T-helper 2 cell treated with Interferon-gamma antibody and Interleukin-4, amounts not matched to agents 5 μg/mL and 100 μg/mL, for 36 hours (primary cell): ENCODE measurements at places on chromosomes 16 and 17.

DNA sequence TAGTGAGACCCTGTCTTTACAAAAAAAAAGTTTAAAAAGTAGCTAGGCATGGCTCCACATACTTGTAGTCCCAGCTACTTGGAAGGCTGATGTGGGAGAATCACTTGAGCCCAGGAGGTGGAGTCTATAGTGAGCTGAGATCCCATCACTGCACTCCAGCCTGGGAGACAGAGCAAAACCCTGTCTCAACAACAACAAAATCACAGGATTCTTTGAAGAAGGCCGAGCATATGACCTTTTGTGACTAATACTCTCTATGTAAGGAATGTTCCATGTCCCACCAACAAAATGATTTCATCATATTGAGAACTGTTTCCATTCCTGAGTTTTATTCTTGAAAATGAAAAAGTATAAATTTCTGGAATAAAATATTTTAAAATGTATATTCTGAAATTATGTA, 58.9 kb upstream of the EFCAB3 start:
- no peak overlapping the region for H3K4me3 ChIP-seq
- no peaks in the 10 kb centered on the region for H3K36me3 ChIP-seq
- peaks cover 6% of the 10 kb centered on the region for H3K27me3 ChIP-seq
- H3K4me1 ChIP-seq: no peaks in the 10 kb centered on the region
- H3K27ac ChIP-seq: no peak overlapping the region
- no peak for DNase-seq

GRCh38 chr16:57898961-57899360, 72.0 kb downstream of the CNGB1 start:
- H3K4me3 ChIP-seq: no peak overlapping the region
- H3K4me1 ChIP-seq: peaks cover 8% of the 10 kb centered on the region
- no peak overlapping the region for H3K27ac ChIP-seq
- H3K36me3 ChIP-seq: no peaks in the 10 kb centered on the region
- DNase-seq: no peak

DNA sequence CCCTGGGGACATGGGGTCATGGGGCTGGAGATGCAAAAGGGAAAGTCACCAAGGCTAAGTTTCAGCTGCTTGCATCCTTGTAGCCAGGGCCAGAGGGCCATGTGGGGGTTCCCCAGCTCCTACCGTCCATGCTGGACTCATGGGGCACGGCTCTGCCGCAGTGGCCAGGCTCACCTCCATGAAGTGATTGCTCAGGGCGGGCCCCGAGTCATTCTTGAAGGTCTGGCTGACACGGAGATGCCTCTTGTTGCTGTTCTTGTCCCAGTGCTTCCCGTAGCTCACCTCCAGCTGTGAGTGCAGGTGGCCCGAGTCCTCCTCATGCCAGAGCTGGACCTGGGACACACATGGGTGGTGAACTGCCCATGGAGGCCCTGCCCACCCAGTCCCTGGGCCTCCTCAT, 114.5 kb downstream of the RMI2 start:
- DNase-seq: no peak
- no peaks in the 10 kb centered on the region for H3K36me3 ChIP-seq
- no peak overlapping the region for H3K27ac ChIP-seq
- no peak overlapping the region for H3K4me3 ChIP-seq

DNA sequence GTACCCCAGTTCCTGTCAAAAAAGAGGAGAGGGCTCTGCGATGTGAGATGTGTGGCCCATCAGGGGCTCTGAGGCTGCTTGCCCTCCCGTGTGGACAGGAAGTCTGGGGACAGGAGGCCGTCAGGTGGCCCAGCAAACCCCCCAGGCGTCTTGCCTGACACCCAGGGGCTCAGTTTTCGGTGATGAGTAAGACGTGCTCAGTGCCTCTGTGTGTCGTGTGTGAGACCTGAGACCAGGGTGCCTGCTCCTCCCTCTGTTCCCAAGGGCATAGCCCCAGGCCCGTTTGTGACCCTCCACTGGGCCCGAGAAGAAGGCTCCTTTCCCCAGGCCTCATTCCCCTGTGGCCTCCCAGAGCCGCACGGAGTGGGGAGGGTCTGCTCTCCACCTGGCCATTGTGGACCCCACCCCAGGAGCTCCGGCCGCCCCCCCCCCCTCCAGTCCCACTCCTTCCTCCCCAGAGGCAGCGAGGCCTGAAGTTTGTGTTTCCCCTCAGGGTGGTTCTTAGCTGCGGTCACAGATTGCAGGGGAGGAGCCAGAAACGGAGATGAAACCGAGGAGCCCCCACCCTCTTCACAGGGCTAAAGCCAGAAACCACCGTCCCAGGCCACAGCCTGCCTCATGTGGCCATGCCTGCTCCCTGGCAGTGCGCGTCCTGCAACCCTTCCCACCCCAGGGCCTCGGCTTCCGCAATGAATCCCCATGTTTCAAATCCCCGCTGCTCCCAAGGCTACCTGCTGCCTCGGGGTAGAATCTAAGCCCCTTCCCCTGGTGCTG, 4.9 kb upstream of the ACTG1 start:
- no peak for DNase-seq
- peaks cover 5% of the 10 kb centered on the region for H3K27me3 ChIP-seq
- peaks cover 21% of the 10 kb centered on the region for H3K4me1 ChIP-seq
- H3K27ac ChIP-seq: no peak overlapping the region

DNA sequence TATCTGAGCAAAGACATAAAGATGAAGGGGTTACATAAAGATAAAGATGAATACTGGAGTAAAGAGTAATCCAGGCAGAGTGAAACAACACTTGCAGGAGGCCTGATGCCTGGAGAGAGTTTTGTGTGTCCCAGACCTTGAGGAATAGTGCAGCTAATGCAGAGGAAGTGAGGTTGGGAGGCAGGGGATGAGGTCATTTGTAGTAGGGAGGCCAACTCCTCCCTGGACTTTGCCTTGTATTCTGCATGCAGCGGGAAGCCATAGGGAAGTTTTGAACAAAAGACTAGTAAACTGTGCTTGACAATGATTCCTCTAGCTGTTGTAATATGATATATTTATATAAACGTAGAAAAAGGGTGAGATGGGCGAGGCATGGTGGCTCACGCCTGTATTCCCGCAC, 356.6 kb downstream of the KCNJ2 start:
- H3K27me3 ChIP-seq: no peaks in the 10 kb centered on the region
- no peaks in the 10 kb centered on the region for H3K4me1 ChIP-seq
- no peaks in the 10 kb centered on the region for H3K36me3 ChIP-seq
- DNase-seq: no peak
- no peak overlapping the region for H3K4me3 ChIP-seq

- no peak overlapping the region for H3K4me3 ChIP-seq
- H3K36me3 ChIP-seq: no peaks in the 10 kb centered on the region
- DNase-seq: peak; percentile 64
- H3K27ac ChIP-seq: no peak overlapping the region
- no peaks in the 10 kb centered on the region for H3K27me3 ChIP-seq
Measured at GRCh38 chr16:57377080-57377841, 5.0 kb downstream of the CX3CL1 start.

- peaks cover 9% of the 10 kb centered on the region for H3K4me1 ChIP-seq
- no peak overlapping the region for H3K27ac ChIP-seq
- H3K36me3 ChIP-seq: no peaks in the 10 kb centered on the region
- H3K4me3 ChIP-seq: no peak overlapping the region
- peaks cover 41% of the 10 kb centered on the region for H3K27me3 ChIP-seq
- DNase-seq: no peak
Measured at GRCh38 chr17:55426851-55427586, 5.4 kb upstream of the MMD start.

- no peaks in the 10 kb centered on the region for H3K27me3 ChIP-seq
- DNase-seq: no peak
- no peak overlapping the region for H3K4me3 ChIP-seq
- no peaks in the 10 kb centered on the region for H3K4me1 ChIP-seq
Measured at GRCh38 chr16:88298833-88299745, 83.7 kb upstream of the ZNF469 start.

DNA sequence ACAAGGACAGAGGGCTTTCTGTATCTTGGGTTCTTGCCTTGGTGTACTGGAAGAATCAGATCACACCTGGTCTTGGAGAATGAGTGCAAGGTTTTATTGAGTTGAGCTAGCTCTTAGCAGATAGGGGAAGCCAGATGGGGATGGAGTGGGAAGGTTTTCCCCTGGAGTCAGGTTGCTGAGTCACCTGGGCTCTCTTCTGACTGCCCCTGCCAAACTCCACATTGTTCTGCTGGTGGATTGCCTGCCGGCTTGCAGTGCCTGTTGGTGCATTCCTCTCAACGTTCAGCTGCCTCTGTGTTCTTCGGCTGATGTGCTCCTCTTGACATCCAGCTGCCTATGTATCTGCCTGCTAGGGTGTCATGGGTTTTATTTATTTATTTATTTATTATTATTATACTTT, 1431.1 kb downstream of the CDH8 start:
- H3K36me3 ChIP-seq: no peaks in the 10 kb centered on the region
- H3K4me3 ChIP-seq: no peak overlapping the region
- no peaks in the 10 kb centered on the region for H3K4me1 ChIP-seq
- H3K27me3 ChIP-seq: no peaks in the 10 kb centered on the region

GRCh38 chr16:4356820-4357219, 5.7 kb upstream of the PAM16 start:
- H3K4me3 ChIP-seq: no peak overlapping the region
- peaks cover 4% of the 10 kb centered on the region for H3K4me1 ChIP-seq
- DNase-seq: no peak
- no peaks in the 10 kb centered on the region for H3K27me3 ChIP-seq
- peaks cover 27% of the 10 kb centered on the region for H3K36me3 ChIP-seq
- no peak overlapping the region for H3K27ac ChIP-seq

DNA sequence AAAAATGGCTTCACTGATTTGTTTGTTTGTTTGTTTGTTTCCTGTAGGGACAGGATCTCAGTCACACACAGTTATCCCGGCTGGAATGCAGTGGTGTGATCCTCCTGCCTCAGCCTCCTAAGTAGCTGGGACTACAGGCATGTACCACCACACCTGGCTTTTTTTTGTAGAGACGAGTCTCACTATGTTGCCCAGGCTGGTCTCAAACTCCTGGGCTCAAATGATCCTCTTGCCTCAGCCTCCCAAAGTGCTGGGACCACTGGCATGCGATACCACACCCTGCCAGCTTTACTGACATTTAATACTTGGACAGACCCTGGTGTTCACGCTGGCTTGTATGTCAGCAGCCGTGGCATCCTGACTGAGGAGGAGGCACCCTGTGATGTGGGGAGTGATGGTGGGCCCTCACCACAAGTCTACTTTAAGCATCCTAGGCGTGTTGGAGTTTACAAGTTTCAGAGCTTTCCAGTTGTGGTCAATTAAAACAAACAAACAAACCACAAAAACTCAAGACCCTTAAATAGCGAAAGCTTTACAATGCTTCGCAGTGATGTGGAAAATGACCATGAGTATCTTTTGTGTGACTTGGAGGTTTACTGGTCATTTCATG, 5.1 kb downstream of the ABCA3 start:
- H3K36me3 ChIP-seq: peaks cover 2% of the 10 kb centered on the region
- H3K4me1 ChIP-seq: peaks cover 8% of the 10 kb centered on the region
- no peak for DNase-seq
- no peak overlapping the region for H3K4me3 ChIP-seq
- H3K27me3 ChIP-seq: peaks cover 5% of the 10 kb centered on the region
- no peak overlapping the region for H3K27ac ChIP-seq

DNA sequence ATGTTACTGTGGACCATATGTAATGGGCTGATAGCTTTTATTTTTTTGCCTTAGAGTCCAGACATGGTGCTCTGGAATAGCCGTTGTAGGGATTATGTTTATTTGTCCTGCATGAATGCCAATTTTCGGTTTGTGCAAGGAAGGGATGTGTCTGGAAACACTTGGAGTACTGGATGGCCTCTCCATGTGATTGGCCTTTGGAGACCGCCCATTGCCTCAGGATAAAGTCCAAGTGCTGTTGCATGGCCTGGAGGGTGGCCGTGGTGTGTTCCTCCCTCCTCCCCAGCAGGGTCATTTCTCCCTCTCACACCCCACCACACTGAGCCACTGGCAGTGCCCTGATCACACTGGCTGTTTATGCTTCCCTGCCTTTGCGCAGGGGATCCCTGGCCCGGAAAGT, 93.9 kb downstream of the MSI2 start:
- H3K36me3 ChIP-seq: peaks cover 52% of the 10 kb centered on the region
- H3K27ac ChIP-seq: no peak overlapping the region
- H3K4me3 ChIP-seq: no peak overlapping the region

- H3K36me3 ChIP-seq: no peaks in the 10 kb centered on the region
- H3K27ac ChIP-seq: no peak overlapping the region
- peaks cover 30% of the 10 kb centered on the region for H3K27me3 ChIP-seq
- H3K4me1 ChIP-seq: peaks cover 6% of the 10 kb centered on the region
- no peak for DNase-seq
Measured at GRCh38 chr17:32930512-32930911, 2.6 kb downstream of the TMEM98 start.

DNA sequence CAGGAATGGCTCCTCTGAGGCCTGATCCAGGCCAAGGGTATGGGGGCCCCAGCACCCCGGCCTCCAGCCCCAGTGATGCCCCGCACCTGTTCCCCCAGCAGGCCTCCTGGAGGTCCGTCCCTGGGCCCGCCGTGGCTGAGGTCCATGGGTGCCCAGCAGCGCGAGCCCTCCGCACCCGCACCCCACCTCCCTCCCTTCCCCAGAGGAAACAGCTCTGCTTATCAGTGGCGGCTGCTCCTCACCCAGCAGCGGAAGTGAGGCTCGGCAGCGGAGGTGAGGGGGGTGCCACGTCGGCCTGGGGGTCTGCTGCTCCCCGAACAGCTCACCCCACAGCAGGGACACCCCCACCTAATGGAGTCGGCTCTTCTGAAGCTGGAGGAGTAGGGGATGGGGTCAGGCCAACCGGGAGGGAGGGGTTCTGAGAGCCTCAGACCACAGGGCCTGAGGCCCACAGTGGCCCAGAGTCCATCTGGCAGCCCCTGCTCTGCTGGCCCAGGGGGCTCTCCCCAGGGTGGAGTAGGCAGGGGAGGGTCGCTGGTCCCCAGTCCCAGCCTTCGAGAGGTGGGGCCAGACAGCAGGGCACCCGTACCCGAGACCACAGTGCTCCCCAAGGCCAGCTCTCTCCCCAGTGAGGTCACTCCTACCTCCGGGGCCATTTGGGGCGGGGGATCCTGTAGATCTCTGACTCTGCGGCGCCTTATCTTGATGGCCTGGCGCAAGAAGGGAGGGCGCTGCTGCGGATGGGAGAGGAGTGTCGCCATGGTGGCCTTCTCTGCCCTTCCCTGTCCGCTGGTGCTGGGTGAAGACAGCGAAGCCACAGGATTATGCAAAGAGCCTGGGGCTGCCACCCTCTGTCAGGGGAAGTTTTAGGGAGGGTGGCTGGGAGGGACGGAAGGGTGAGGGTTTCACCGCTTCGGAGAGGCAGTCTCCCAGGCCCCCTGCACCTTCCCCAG, at the start of gene UNC13D:
Gene UNC13D, minus strand, starts transcription at position 828 of the 953 bp plus-strand sequence. Its CDS starts 67 bp downstream, at position 761.
- peak; percentile 54 for DNase-seq
- peaks cover 42% of the 10 kb centered on the region for H3K36me3 ChIP-seq
- H3K27me3 ChIP-seq: no peaks in the 10 kb centered on the region
- H3K4me1 ChIP-seq: peaks cover 16% of the 10 kb centered on the region

GRCh38 chr17:67613961-67614360, 103.8 kb upstream of the NOL11 start:
- no peaks in the 10 kb centered on the region for H3K27me3 ChIP-seq
- no peak for DNase-seq
- H3K27ac ChIP-seq: no peak overlapping the region
- no peak overlapping the region for H3K4me3 ChIP-seq
- no peaks in the 10 kb centered on the region for H3K36me3 ChIP-seq
- H3K4me1 ChIP-seq: peaks cover 2% of the 10 kb centered on the region
